Fibroblast of upper back skin (primary cell): ENCODE measurements at places on chromosomes 11 and 22.

DNA sequence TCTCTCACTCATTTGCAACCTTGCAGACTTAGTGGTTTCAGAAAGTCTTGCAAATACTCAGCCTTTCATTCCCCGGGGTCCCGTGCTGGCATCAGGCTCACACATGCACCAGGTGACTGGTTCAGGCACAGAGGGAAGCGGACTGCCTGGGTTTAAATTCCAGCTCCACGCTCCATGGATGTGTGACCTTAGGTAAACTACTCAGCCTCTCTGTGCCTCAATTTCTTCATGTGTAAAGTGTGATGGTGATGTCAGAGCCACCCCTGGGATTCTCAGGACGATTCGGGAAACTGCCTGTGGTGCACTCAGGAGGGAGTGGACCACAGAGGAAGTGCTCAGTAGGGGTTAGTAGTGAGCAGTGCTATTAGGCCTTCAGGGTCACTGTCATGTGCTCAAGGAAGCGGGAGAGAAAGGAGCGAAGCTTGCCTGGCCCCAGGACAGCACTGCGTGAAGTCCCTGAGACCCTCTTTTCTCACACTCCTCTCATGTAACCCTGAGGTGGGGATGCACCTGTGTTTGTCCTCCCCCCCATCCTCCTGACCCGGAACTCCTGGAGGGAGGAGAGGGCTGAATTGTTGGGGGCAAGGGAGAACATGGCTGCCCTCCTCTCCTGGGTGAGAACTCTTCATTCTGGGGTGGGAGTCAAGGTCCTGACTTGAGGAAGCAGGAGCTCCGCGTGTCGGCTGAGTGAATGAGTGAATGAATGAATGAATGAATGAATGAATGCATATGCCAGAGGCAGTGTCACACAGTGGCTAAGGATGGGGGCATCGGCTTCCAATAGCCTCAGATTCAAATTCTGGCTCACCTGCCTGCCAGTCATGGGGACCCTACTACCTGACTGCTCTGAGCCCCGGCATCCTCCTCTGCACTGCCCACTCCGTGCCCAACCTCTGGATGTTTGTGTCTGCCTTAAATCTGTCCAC is 14.4 kb upstream of the UPK3A start:
- no peak for DNase-seq

GRCh38 chr11:47470671-47471070 is 21.7 kb upstream of the RAPSN start:
- no peak for DNase-seq

- no peak for DNase-seq
Measured at GRCh38 chr22:37163575-37164504, 14.1 kb upstream of the IL2RB start.

DNA sequence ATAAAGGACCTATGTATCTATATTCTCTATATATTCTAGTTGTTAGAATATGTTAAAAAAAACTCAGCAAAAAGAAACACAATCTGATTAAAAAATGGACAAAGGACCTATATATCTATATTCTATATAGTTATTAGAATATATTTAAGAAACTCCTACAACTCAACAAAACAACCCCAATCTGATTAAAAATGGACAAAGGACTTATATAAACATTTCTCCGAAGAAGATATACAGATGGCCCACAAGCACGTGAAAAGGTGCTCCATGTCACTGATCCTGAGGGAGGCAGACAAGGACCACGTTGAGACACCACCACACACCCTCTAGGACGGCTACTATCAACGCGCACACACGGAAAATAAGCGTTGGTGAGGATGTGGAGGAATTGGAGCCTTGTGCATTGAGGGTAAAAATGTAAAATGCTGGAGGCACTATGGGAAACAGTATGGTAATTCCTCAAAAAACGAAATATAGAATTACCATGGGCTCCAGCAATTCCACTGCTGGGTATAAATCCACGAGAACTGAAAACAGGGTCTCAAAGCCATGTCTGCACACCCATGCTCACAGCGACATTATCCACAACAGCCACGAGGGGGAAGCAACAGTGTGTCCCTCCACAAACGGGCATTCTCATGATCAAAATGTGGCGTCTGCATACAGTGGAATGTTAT is 22.7 kb downstream of the YPEL1 start:
- DNase-seq, result peak; percentile 83

DNA sequence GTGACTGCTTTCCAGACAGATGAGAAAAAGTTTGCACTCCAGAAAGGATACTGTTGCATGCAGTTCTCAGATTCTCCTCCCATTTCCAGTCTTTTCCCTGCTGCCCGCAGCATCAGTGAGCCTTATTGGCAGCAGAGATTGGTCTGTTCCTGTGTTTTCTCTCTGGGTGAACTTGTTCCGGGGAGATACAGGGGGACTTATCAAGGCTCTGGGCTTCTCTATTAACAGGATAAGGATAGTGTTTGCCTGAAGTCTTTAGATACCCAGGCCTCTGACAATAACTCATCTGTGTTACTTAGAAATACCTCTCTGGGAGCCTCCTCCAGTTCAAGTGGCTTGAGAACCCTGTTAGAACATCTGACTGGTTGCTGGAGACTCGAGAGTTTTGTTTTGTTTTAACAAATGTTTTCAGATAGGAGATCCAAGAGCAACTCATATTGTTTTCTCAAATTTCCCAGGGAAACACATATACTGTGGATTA is 154.7 kb downstream of the BLID start:
- DNase-seq, result peak; percentile 26

- no peak for DNase-seq
Measured at GRCh38 chr11:128771102-128771501, 77.2 kb downstream of the FLI1 start.

DNA sequence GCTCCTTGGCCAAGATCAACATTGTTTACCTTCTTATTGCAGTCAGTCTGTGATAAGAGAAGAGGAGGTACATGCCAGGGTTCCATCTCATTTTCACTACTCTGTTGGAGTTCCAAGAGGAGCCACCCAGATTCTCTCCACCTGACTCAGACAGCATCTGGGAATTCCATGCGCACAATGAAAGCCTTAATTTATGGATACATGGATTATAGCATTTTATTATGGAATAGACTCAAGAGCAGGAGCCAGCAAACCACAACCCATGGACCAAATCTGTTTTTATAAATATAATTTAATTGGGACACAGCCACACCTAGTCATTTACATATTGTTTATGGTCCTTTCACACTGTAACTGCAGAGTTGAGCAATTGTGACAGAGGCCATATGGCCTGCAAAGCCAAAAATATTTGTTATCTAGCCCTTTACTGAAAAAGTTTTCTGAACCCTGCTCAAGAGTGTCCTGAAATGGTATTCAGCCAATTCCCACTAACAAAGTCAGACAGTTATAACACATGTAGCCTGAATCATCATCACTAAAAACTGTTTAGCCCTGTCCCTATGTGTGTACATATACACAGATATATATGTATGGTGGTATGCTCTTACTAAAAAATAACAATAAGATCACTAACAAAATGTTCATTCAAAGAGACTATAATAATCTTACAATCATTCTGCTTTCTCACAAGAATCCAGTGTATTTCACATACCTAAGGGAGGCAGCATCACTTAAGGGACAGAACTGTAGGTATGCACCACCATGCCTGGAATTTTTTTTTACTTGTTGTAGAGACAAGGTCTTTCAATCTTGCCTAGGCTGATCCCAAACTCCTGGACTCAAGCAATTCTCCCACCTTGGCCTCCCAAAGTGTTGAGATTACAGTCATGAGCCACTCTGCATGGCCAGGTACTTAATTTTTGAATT is 104.5 kb upstream of the TEAD1 start:
- DNase-seq, result peak; percentile 81

DNA sequence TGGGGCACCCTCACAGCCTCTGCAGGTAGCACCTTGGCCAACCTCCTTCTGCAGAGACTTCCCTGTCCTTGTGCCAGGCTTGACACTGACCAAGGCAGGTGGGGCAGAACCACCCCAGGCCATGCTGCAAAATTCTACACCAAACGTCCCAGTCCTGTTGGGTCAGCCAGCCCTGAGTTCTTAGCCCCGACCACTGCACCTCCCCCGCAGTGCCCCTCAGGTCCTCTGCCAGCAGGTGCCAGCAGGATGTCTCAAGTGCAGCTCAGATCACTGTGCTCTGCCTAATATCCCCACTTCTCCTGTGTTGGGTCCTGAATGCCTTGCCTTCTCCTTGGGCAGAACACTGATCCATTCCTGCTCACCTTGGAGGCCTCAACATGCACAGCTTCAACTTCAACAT is 999.7 kb downstream of the TBC1D22A start:
- no peak for DNase-seq

DNA sequence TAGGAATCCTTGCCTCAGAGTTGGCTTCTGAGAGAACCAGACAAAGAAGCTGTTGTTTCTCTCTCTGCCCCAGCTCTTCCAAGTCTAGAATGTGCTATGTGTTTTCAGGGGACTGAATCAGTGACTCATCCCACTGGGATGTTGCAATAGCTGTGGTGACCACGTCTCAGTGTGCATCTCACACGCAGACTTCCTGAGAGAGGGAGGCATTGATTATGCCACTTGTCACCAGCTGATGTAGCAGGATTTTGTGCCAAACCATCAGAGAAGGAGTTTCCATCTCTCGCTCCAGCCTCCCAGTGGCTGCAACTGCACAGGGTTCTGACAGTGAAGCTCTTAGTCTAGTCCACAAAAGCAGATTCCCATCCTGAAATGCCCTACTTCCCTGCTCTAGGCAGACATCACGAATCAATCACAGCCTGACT is 455.8 kb downstream of the MIAT start:
- DNase-seq, result peak; percentile 99

- no peak for DNase-seq
Measured at GRCh38 chr11:74777038-74777437, 28.4 kb downstream of the RNF169 start.

- DNase-seq, result peak; percentile 35
Measured at GRCh38 chr11:37571246-37571645, 973.2 kb upstream of the RAG2 start.

GRCh38 chr11:113874096-113874495 is 1.3 kb downstream of the USP28 start:
- no peak for DNase-seq

- DNase-seq, result no peak
Measured at GRCh38 chr11:80930038-80930437, 1489.2 kb upstream of the TENM4 start.

DNA sequence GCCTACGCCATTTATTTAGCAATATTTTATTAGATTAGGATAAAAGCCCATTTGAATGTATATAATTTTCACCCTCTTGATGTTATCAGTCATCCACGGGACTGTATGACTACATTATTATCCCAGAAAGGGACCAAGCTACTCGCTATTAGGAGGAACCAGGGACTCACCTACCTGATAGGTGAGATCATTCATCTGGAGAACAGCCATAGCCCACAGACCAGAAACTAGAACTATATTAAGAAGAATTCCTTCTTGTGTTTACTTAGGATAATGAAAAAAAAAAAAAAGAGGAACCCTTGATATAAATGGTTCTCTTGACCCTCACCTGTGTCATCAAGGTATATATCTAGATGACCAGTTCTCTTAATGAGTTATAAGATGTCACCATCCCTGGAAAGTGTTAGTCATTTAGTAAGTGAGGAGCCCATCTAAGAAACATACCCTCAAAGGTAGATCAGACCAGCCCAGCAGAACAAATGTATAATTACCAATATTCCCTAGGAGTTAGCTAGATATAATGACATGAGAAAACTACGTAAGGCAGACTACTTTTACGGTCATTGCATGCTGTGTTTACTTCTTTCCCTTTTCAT is 8.0 kb downstream of the SIK3 start:
- no peak for DNase-seq

GRCh38 chr11:86274503-86274902 is 27.5 kb upstream of the HIKESHI start:
- no peak for DNase-seq

- peak; percentile 92 for DNase-seq
Measured at GRCh38 chr22:49962012-49962750, 1.6 kb downstream of the PIM3 start.

DNA sequence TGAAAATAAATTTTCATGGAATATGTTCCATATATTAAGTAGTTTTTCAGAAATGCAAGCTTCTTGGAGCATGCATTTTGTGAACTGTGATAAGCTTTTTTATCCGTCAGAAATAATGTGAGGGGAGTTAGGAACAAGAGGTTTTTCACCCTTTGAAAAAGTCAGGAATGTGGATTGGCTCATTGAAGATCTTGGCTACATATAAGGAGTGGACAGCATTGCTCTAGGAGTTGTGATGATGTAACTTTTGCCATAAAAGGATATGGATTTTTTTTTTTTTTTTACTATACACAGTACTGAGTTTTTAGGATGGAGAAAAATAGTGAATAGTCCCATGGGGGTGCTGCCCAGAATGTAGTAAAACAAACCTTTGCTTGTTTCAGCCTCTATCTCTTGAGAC is 180.2 kb downstream of the NAV2 start:
- DNase-seq, result peak; percentile 74

- DNase-seq, result no peak
Measured at GRCh38 chr11:116771935-116772334, 852 bp downstream of the BUD13 start.

DNA sequence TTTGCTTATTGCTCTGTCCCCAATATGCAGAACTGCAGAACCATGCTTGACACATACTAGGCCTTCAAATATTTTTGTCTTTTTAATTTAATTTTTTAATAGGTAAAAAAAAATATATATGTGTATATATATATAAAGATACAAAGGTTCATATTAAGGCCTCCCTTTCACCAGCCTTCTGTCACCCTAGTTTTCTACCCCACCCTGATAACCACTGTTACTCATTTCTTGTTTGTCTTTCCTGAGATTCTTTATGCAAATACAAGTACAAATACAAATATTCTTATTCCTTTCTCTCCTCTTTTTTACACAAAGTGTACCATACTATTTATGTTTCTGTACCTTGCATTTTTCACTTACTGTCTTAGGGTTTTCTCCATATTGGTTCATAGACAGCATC is 43.0 kb downstream of the UVRAG start:
- no peak for DNase-seq

GRCh38 chr11:2857918-2858317 is 27.7 kb downstream of the CDKN1C start:
- no peak for DNase-seq

GRCh38 chr11:66112601-66113499 is 42.8 kb downstream of the PACS1 start:
- DNase-seq, result peak; percentile 95

DNA sequence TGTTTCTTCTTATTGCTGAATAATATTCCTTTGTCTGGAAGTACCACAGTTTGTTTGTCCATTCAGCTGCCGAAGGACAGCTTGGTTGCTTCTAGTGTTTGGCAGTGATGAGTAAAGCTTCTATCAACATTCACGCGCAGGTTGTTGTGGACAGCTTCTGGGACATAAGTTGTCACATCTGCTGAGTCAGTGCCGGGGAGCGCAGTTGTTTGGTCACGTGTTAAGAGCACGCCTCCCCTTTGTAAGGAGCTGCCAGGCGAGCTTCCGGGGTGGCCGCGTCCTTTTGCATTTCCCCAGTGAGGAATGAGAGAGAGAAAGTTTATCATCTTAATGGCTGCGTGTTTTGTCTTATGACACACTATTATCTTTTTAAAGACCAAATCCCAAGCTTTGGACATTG is 30.3 kb downstream of the SAMM50 start:
- no peak for DNase-seq
